Stimulated activated CD8-positive, alpha-beta memory T cell treated with anti-CD3 and anti-CD28 coated beads, Interleukin-4, amount 100 ng/mL, for 1 hour (primary cell): ENCODE measurements at places on chromosomes 3 and 15.

DNA sequence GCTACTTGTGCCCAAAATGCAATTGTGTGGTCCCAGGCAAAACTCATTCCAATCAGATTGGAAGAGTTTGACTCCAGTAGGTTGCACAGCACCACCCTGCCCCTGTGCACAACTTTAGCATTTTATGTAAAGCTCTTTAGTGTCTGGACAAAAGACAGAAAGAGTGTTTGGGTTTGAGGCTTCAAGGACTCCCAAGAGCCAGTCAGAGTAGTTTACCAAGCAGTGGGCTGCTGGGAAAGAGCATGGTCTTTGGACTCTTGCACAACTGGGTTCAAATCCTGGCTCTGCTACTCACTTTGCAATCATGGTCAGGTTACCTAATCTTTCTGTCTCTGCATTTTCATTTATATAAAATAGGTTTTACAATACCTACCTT, 75.8 kb upstream of the UMPS start:
- no peak for DNase-seq

DNA sequence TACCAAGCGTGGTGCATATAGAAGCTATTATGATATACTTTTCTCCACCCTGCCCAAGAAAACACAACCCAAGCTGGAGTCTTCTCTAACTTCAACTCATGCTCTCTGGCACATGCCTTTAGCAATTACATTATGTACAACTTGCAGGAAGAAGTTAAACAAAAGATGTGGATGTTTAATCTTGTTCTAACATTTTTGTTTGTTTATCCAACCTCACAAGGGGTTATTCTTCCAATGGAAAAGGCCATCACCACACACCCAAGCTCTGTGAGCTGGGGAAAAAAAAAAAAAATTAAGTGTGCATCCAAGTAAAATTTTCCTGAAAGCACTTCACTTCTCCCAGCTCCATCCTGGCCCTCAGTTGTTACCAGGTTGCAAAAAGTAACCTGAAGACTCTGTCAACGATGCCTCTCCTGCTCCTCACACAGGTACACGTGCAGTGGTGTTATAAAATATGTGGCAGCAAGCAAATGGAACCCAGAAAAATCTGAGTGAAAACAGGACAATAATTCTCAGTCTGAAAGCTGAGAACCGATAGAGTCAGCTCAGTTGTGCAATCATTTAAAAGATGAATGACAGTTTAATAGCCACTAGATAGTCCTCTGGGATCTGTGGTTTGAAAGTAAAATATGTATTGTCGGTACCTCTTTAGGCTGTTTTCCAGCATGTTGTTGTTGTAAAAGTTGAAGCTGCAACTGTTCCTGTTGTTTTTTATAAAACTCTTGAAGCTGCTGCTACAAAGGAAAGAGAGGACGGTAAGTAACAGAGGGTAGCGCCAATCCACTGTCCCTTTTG, 531.4 kb downstream of the FOXP1 start:
- no peak for DNase-seq

GRCh38 chr15:34782901-34783300, 12.4 kb downstream of the ACTC1 start:
- DNase-seq: no peak

GRCh38 chr3:51295625-51296024, 89.5 kb upstream of the MANF start:
- no peak for DNase-seq

DNA sequence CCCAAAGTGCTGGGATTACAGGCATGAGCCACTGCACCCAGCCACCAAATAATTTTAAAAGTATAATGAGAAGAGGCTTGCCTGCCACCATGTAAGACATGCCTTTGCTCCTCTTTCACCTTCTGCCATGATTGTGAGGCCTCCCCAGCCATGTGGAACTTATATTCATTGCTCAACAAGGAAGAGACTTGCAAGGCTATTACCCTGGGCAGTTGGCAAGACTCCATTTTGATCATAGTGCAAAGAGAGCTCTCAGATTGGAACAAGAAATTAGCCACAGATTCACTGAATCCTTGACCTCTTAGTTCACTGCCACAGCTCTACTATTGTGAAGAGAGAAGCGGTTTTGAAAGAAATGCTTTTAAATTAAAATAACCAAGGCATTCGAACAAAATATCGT, 6.1 kb downstream of the SCAP start:
- DNase-seq: no peak

DNA sequence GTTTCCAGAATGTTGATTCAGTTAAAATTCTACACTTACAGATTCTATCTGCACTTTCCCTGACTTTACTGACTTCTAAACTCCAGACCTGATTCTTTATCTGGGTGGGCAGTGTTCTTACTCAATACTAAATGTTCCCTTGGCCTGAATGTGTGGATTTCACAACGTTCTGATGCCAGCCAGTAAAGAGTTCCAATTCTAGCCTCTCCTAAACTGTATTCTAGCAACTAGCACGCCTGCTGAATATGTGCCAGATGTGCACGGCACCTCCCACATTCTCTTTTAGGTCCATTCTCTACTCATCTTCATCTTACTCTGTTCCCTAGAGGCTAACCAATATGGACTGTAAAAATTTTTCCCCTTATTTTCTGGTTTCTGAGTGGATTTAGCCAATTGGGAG, 479.5 kb upstream of the AGTR1 start:
- no peak for DNase-seq

DNA sequence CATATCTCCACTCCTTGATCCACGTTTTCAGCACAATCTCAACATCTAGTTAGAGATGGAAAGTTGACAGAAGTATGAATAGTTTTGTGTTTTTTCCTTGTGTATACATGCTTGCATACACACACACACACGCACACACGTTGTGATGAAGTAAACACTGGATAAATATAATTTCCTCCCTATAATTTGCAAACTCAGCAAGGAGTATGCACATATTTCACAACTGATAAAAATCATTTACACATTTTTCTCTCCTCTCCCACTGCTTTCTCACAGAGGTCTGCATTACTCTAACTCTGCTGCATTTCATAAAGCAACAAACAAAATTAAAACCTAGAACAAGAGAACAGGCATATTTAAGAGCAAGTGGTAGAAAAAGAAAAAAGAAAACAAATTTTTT, 320.9 kb downstream of the ERC2 start:
- no peak for DNase-seq
